Stimulated activated CD4-positive, alpha-beta T cell treated with anti-CD3 and anti-CD28 coated beads, Interleukin-15, amount 100 ng/mL, for 1 hour (primary cell): ENCODE measurements at places on chromosomes 12 and 14.

DNA sequence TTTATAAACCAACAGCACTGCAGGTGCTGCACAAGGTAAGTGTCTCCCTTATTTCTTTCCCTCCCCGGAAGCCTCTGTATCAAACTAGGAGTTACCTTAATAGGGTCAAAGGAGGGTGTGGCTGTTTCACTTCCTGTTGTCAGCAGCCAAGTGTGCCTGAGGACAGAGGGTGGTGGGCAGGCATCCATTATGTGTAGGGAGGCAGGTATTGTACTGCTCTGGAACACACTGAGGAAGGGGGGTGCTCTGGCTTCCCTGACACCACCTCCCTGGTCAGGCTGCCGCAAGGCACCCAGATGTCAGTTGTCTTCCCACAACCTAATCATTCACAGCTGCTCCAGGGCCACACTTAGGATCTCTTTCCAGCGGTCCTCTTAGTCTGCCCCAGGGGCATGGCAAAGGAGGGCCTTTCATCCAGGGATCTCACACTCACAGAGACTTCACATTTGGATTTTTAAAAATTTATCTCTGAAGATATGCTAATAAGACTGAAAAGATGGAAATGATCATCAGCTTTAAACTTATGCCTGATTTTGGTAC, 132.0 kb upstream of the ARHGAP5 start:
- DNase-seq: no peak

DNA sequence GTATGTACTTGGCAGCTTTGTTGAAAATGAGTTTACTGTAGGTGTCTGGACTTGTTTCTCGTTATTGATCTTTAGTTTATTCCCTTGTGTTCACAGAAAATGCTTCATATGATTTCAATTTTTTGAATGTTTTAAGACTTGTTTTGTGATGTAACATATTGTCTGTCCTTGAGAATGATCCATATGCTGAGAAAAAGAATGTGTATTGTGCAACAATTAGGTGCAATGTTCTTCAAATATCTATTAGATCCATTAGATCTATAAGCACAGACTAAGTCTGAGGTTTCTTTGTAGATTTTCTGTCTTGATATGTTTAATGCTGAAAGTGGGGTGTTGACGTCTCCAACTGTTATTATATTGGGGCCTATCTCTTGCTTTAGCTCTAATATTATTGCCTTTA, 879.6 kb upstream of the LRFN5 start:
- no peak for DNase-seq

DNA sequence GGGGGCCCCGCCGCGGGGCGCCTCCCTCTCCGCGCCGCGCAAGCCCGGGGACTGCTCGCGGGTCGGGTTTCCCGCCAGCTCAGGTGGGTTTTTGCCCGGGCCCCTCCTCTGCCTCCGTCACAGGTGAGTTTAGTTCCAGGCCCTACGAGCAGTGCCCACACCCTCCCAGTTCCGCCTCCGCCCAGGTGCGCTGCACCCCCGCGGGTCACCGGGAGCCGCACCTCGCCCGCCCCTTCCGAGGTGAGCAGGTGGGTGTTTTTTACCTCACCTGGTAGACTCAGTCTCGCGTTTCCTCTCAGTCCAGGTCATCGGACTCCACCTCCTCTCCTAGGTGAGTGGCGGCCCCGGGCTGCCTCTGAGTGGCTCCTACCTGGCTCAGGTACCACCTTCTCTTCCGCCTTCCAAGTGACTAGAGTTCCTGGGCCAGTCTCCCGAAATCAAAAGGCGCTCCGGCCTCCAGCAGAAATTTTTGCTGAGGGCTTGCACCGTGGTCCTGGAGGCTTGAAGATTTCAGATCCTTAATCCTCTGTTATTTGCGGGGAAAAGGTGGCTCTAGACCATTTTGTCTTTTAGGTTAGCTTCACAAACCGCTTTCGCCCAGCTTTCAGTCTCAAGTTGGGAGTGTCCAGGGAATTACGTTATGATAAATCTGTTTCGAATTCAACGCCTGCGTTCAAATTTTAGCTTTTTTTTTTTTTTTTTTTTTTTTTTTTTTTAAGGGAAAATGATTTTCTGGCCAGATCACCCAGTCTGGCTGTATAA, at the start of gene TMEM30B:
TMEM30B (minus strand) TSS at position 153 of the 762 bp plus-strand sequence. CDS start 191 bp downstream, outside the sequence.
- peak; percentile 11 for DNase-seq

- no peak for DNase-seq
These were observed 285.0 kb upstream of the RGS6 start for GRCh38 chr14:71647086-71647784.

DNA sequence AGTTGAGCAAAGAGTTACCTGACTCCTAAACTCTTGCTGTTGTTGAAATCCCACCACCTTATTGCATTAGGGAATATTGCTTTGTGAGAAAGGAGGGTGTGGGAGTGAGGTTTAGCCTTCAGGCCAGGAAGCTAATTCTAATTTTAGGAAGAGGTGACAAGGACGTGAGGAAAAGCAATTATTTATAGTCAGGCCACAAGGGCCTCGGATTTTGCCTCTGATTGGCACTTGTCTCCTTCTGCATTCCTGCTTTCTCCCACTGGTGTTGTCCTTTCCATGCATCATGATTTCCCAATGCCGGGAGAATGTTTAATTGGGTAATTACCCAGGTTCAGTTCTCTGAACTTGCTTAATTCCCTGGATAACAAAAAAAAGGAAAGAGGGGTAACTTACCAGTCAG, 37.9 kb upstream of the SLC38A2 start:
- DNase-seq: no peak

- DNase-seq: peak; percentile 13
These were observed 281.1 kb upstream of the AMIGO2 start for GRCh38 chr12:47360771-47361388.

- no peak for DNase-seq
These were observed 177.5 kb upstream of the CAND1 start for GRCh38 chr12:67091678-67092077.

DNA sequence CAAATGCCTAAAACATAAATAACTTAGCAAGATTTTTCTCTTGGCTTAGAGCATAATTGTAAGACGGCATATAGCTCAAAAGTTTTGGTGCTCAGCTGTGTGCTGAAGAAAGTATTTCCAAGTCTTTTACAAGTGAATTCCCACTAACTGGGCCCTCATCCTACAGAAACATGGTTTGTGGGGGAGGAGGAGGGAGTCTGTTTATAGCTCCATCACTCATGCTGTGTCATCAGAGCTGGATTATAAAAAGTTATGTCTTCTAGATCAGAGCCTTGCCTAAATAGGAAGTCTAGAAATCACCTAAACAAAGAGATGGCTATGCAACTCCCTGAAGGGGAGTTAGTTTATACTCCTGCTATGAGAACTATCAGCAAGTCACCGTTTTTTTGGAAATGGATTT, 65.9 kb upstream of the OTOGL start:
- DNase-seq: no peak

DNA sequence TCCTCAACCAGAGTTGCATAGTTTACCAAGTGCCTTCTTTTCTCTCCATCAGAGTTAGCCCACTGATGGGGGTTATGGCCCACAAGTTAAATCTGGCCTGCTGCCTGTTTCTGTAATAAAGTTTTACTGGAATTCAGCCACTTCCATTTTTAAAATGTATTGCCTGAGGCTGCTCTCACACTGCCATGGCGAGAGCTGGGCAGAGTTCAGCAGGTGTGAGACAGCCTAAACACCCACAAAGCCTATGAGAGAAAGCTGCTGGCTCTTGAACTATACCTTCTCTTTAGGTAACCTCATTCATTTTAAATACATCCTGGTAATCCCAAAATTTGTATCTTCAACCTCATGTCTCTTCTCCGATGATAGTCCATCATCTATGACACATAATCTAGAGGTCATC, 86.1 kb downstream of the BCL2L14 start:
- DNase-seq: no peak

- DNase-seq: no peak
These were observed 10.9 kb downstream of the ATP6V0A2 start for GRCh38 chr12:123723011-123723410.

GRCh38 chr12:130557886-130558765, 158.0 kb downstream of the RIMBP2 start:
- no peak for DNase-seq

- DNase-seq: no peak
These were observed 27.1 kb downstream of the PLEKHG7 start for GRCh38 chr12:92729773-92730305.

DNA sequence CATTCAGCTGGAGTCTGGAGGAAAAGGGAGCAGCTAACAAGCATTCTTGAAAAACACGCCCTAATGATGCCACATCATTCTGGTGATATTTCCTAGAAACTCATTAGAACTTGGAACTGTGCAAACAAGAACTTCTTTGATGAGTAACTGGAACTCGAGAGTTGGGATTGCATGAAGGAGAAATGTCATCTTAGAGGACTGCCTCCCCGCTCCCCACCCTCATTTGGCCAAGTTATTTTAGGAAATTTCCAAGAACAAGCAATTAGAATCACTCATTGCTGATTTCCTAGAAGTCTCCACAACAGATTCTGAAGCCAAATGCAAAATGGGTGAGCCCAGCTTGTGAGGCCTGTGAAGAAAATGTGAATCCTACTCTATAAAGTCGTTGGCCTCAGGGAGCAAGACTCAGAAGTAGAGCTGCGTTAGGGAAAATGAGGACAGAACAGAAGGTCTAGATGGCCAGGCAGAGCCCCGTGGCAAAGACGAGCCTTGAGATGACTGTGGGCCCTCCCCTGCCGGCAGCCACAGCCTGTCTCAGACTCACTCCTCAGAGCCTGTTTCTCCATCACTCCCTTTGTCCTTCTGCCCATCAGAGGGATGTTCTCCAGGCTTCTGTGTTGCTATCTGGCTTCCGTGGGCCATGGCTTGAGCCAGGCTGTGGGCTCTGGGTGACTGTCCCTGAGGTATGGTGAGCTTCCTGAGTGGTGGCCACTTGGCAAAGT, 38.4 kb downstream of the RTL1 start:
- no peak for DNase-seq

DNA sequence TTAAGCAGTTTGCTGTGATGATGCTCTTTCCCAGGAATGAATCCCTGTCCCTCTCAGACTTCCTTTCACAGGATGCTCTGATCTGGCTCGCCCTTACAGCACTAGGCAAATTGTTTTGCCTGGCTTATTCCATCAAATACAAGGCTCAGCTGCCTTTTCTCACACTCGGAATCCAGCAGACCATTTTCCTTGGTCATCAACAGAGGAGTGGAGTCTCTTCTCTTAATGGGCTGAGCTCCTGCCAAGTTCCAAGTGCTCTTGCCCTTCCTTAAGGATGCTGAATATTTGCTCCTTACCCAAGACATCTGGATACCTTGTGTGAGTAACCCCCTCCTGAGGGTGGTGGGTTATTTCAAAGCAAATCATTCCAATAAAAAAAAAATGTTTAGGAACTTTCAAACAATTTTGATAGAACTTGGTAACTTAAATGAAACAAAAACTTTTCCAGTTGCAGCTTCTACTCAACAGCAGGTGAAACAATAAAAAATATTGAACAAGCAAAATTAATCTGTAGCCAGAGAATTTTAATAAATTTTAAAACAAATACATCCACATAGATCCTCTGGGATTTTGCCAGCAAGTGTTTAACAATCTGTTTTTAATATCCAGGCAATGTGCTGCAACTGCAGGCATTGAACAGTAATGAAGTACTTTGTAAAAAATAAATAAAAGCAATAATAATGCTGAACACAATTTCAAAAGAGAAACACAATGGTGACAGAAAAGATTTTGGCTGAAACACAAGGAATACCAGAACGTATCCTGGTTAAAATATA, 264.0 kb upstream of the FAR2 start:
- DNase-seq: no peak

GRCh38 chr14:92986254-92987147, 63.6 kb downstream of the CHGA start:
- DNase-seq: no peak

DNA sequence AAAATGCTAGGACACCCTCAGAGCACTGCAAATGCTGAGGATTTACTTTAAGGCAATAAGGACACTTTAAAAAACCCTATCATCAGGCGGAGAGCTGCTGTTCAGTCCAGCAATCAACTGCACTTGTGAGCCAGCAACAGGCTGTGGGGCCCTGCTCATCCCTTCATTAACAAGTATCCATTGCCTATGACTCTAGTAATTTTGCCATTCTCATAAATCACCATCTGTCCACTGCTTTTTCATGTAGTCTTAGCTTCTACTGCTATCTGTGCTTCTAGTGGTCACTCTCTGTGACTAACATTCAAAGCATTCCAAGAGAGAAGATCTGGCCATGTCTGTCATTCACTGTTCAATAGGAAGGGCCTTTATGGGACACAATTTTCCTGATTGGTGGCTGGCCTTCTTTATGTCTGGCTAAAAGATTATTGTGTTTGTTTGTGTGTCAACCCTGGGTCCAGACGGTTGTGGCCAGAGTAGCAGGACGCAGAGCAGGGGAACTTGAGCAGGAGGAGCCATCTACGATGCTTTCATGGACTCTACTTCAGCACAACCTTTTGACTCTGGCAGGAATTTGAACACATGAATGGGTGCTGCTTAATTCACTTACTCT, 3.6 kb upstream of the KRAS start:
- DNase-seq: no peak

DNA sequence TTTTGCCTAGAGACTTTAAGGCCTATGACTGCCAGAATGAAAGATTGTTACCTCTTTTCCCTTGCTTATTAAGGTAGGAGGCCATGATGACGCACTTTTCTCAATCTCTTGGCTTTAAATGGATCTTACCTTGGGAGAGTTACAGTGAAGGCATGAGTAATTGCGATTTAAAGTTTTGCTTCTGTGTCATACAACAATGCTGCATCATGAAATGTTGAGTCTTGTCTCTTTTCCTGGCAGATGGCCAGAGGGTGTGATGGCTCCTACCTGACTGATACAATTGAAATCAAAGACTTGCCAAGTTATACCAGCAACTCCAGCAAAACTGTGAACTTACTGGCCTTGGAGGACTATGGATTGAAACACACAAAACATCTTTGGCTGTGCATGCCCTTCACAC, 17.2 kb upstream of the LRRK2 start:
- DNase-seq: no peak

DNA sequence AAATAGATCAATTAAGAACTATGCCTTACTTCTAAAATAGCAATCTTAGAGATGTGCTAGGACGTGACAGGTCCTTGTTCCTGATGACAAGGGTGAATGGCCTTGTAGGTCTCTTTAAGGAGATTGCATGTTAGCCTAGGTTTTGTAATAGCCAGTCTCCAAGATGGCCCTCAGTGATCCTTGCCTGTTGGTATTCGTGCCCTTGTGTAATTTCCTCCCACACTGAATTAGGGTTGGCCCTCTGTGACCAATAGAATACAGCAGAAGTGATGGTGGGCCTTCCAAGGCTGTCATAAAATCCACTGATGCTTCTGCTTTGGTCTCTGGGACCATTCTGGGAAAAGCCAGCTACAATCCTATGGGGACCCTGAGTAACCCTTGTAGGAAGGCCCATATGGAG, 38.2 kb upstream of the SNX6 start:
- DNase-seq: no peak
